ENCODE measurements at places on chromosomes 7 and 10.

- no peak for DNase-seq
Observed at GRCh38 chr7:111508387-111508786, 53.9 kb downstream of the IMMP2L start.

GRCh38 chr7:150943453-150943814 is 34.7 kb downstream of the KCNH2 start:
- no peak for DNase-seq

DNA sequence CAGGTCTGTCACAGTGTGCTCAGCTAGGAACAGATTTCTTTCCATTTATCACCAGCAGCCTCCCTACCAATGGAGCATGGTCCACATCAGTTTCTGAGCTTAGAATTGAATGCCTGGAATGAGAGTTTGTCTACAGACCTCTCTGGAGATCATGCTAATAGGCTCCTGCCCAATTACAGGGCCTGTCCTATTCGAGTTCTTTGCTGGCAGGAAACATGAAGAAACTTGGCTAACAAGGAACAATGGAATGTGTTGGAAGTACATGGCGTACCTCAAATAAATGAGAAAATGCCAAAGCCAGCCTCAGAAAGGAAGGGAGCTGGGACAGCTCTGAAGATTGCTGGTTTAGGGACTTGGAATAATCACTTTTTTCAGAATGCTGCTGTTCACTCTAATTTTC is 186.0 kb upstream of the AKR1E2 start:
- DNase-seq = no peak

GRCh38 chr7:116522247-116522646 is 2.6 kb upstream of the CAV1 start:
- DNase-seq = no peak

- DNase-seq = no peak
Observed at GRCh38 chr10:101052285-101052684, 9.5 kb upstream of the KAZALD1 start.

- no peak for DNase-seq
Observed at GRCh38 chr7:21547501-21547900, 4.7 kb downstream of the DNAH11 start.

- peak; percentile 12 for DNase-seq
Observed at GRCh38 chr7:158130023-158130409, 457.6 kb downstream of the PTPRN2 start.

DNA sequence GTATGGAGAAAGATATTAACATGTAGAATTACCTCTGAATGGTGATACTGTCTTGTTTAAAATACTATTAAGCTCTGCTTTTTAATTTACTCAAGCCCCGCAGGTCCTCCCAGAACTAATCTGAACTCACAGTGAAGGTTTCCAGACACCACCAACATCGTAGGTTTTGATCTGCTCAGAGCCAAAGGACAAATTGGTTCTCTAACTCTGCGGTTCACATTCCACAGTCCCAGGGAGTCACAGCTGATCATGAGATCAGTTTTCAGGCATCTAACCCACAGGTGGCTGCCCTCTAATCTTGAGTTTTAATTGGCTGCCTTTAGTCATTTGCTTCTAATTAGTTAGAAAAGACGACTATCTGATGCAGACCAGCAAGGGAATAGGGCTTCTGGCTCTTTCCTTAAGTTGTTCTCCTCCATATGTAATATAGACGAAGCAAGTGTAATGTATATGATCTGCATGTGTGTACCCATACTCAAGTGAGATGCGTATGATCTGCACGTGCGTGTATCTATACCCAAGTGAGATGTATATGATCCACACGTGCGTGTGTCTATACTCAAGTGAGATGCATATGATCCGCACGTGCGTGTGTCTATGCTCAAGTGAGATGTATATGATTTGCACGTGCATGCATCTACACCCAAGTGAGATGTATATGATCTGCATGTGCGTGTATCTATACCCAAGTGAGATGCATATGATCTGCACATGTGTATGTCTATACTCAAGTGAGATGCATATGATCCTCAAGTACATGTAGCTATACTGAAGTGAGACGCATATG is 331.5 kb upstream of the NPVF start:
- DNase-seq = no peak

DNA sequence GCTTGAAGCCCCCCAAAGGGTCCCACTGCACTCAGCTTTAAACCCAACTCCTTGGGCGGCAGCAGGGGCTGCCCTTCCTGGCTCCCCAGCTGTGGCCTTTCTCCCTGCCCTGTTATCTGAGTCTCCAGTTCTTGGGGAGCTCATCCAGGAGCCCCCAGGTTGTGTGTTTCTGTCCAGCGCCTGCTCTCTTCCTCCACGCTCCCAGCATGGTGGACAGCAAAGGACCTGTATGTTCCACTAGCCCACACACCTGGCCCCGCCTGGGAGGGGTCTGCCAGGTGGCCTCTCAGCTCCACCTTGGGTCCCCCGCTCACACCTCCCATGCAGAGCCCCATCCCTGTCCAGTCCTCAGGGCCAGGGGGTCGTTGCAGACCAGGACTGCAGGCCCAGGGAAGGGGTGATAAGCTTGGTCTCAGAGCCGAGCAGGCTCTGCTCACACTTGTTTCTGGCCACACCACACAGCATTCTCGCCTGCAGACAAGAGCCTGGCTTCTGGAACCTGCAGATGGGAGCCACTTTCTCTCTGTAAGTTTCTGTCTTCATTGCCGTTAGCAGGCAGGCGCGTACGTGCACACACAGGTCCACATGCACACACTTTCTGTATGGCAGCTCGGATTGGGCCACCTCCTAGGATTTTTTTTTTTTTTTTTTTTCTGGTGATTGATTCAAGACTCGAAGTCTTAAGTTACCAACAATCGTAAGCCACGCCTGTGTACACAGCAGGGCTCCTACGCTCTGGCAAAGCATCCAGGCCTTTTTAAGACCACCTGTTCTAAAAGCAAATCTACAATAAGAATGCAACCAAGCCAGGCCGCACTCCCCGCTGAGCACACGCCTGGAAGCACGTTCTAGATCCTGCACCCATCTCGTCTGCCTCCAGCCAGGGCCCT is 104.6 kb downstream of the CYTH3 start:
- DNase-seq = no peak

DNA sequence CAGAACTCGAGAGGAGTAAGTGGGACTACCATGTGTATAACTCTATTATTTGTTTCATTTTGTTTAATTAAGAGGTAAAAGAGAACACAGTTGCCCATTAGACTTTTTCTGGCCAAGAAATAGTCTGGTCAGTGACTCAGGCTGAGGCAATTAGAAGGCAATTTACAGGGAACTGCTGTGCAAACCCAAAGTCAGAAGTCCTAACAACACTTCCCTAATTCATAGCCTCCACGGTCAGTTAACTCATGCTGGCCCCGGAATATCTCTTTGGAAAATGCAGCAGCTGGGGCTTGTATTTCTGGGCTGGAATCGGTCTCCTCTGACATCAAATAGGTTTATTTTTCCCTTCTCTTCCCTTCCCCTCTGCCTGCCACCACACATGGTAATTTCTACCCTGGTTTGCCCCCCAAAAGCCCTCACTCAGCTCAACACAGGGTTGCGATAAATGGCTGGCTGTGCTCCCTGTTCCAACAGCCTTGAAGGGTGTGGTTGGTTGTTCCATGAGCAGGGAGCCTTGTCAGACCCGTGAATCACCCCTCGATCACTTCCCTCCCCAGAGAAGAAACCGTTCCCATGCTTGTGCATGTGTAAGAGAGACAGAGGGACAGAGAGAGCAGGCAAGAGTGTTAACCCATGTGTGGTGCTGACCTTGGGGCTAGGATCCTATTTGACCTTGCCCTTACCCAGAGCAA is 5.3 kb downstream of the SH3PXD2A start:
- DNase-seq = no peak

GRCh38 chr7:504221-505111 is 15.2 kb downstream of the PDGFA start:
- peak; percentile 57 for DNase-seq

DNA sequence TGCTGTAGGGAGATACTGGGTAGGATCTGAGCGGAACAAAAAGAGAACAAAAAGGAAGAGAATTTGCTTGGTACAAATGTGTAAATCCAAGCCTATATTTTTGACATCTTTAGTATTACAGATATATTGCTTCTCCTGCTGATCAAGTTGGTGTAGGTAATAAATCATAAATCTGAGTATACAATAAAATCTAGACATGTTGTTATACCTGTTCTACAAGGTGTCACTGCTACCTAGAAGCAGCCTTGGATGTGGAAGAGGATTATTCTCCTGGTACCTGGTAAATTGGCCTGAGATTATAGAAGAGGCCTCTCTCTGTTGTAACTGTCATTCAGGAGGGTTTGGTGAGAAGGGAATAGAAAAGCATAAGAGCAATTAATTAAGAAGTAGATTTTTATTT is 89.9 kb upstream of the LSM8 start:
- no peak for DNase-seq

GRCh38 chr10:77320971-77321471 is 316.6 kb downstream of the KCNMA1 start:
- no peak for DNase-seq

- DNase-seq = no peak
Observed at GRCh38 chr7:11747715-11748485, 84.1 kb downstream of the THSD7A start.

GRCh38 chr10:79488870-79489269 is 23.5 kb upstream of the EIF5AL1 start:
- no peak for DNase-seq

Data from RWPE2 (cell line).